Stimulated activated CD4-positive, alpha-beta T cell treated with anti-CD3 and anti-CD28 coated beads, Interleukin-2, amount 100 ng/mL, for 48 hours (primary cell): ENCODE measurements at places on chromosomes 1 and 21.

DNA sequence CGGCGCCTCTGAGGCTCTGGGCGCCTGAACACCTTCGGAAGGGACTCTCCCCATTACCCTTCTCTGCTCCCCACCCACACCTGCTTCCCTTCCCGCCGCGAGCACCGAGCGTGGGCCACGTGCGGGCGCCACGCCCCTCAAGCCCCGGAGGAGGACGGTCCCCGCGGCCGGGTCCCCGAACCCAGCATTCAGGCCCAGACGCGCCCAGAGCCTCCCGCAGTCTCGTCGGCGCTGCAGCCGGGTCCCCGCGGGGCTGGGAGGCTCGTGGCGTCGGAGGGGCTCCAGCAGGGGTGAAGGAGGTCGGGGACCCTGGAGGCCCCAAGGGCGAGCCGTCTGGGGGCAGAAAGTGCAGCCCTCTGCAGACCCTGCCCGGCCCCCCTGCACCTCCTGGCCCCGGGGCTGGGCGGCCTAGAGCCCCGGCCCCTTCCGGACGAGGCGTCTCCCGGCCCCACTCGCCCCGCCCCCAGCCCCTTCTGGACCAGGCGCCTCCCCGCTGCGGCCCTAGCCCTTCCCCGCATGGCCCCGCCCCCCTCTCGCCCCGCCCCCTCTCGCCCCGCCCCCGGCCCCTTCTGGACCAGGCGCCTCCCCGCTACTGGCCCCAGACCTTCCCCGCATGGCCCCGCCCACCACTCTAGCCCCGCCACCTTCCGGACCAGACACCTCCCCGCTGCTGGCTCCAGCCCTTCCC, 378 bp upstream of the SMIM1 start:
- DNase-seq = peak; percentile 82

DNA sequence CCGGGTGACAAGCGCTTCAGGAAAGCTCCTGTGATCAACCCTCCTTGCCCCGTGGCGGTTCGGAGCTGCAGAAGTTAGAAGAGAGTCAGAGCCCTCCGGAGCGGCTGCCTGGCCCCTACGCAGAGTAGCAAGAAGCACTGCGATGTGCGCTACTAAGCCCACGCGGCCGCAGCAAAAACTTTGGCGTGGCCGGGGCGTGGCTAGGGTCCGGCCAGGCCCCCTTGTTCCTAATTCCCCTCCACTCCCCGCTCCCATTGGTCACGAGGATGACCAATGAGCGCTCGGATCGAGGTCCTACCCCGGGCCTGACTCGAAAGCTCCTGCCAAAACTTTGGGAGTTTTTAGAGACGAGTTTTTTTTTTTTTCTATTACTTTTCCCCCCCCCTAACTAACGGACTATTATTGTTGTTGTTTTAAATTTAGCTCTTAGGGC, at the start of gene HLX:
Gene HLX, plus strand, starts transcription at position 368 of the 433 bp plus-strand sequence. CDS start 415 bp downstream, outside the sequence.
- no peak for DNase-seq

GRCh38 chr1:45894331-45894730, 90.9 kb downstream of the MAST2 start:
- no peak for DNase-seq

- no peak for DNase-seq
Measured at GRCh38 chr1:216554934-216555333, 131.7 kb upstream of the USH2A start.

DNA sequence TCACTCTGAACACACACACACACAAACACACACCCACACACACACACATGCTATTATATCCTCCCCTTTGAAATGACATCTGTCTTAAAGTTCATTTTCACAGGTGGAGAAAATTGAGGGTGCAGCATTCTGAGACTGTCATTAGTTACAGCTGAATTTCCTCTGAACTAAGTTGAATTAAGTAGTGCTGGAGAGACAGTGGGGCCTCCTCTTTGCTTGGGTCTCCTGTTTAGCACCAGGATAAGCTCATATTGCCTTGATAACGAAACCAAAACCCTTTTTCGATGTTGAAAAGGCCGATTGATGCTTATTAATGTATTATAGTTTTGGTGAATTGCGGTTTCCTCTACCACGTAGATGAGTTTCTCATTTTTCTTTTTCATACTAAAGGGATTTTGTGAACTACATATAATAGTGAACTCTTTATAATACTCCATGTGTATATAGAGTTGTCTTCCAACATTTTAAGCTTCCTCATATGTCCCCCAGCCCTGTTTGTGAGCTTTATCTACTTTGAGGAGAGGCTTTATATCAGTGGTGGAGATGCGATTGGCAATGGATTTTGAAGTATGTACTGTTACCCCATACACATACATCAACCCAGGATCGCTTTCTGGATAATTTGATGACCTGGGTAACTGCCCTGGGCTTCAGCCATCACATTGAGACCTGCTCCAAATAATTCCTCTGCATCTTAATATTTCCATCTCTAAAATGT, 17.4 kb downstream of the DYNLT5 start:
- no peak for DNase-seq

- DNase-seq = peak; percentile 78
Measured at GRCh38 chr1:234610061-234610665, at the start of gene IRF2BP2. IRF2BP2 (minus strand) TSS chr1:234610178; CDS start chr1:234609494, 684 bp downstream.

- no peak for DNase-seq
Measured at GRCh38 chr1:94025383-94026340, 95.3 kb downstream of the ABCA4 start.

DNA sequence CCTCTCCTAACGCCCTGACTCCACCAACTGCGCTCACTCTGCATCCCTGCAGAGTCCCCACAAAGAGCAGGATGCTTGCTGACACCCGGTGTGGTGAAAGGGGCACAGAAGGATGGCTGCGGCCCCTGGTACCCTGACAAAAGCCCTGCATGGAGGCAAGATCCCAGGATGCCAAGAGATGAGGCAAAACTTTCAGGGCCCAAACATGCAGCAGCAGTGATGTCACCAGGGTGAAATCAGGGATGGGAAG, 36.6 kb downstream of the SLC9A1 start:
- DNase-seq = no peak

- DNase-seq = no peak
Measured at GRCh38 chr1:239302696-239303095, 83.7 kb upstream of the CHRM3 start.

DNA sequence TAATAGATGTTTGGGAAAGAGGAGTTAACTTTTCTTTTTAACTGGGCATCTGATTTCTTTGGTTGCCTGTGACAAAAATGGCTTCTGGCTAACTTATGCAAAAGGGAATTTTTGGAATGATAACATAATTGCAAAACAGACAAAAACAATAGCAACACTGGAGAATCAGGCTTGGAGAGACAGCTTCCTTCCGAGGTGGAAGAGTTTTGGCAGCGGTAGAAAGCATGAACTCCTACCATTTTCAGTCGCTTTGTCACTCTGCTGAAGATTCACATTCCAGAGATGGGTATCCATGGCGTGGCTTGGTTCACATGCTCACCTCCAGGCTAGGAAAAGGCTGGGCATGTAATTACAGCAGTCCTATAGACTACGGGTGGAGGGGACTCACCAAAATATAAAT, 17.2 kb upstream of the FGGY start:
- no peak for DNase-seq

- DNase-seq = no peak
Measured at GRCh38 chr1:163178628-163179027, 24.1 kb downstream of the RGS5 start.

GRCh38 chr1:220031287-220031686, 15.0 kb downstream of the EPRS1 start:
- DNase-seq = no peak

GRCh38 chr1:53740621-53741105, 1.7 kb upstream of the GLIS1 start:
- no peak for DNase-seq

DNA sequence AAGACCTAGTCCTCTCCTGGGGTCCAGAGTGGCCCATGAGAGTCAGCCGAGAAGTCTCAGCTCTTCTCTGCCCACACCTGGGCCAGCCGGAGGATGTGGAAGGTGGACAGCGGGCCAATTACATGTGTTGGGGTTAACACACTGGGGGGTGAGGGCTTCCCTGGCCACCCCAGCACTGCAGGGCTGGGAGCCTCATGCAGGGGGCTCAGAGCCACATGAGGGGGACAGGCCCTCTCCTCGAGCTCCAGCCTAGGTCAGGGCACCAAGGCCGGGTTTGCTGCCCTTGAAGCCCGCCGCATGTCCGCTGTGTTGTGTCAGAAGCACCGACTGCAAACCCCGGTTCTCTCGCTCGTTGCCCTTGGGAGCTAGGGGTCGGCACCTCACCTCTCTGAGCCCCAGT, 30.5 kb downstream of the LHX4 start:
- DNase-seq = no peak

DNA sequence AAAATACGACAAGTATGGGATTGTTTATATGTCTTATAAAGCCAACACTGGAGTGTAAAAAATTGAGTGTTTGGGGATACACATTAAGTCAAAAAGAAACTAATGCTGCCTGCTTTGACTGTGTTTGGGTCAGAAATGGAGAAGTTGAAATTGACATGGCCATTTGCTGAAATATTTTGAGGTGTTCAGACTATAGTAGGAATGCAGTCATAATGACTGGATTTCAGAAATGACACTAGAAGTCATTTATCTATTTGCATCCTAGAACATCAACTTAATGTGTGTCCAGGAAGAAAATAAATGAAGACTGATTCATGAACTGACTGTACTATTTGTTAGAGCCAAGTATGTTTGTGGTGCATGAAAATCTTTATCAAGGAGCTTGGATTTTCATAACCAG, 28.4 kb downstream of the RASAL2 start:
- no peak for DNase-seq

DNA sequence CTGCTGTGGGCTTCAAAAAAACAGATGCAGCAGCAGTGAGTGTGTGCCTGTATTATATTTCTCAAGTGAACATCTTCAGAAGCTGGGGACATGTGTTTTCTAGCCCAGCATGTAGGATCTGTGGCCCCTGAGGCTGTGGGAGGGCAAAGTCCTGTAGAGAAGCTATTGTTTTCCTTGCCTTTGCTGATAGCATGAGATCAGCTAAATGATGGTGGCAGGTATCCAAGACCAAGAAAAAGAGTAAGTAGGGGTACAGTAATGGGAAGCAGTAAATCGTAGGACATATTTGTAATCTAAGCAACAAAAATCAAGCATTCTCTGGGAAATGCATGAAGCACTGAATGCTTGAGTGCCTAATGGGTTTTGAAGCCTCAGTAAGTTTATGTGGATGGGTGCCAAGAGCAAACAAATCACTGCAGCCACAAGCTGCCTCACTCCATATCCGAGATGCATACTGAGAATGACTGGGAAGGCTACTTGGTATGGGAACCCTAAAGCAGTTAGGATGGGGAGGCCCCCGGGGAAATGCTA, 98.3 kb downstream of the CD58 start:
- DNase-seq = no peak

DNA sequence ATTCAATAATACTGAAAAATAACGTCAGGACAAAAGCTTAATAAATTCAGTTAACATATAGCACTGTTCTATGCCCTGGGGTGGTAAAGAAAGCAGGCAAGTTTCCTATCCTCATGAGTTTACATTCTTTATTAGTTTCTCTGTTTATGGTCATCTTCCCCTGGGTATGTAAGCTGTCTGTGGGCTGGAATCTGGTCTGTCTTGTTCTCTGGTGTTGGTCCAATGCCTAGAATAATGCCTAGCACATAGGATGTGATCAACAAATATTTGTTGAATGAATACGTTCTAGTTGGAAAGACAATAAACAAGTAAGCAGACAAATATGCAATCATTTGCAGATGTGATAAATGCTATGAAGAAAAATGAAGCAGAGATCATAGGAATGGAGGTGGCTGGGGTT, 7.2 kb upstream of the IGSF3 start:
- no peak for DNase-seq

DNA sequence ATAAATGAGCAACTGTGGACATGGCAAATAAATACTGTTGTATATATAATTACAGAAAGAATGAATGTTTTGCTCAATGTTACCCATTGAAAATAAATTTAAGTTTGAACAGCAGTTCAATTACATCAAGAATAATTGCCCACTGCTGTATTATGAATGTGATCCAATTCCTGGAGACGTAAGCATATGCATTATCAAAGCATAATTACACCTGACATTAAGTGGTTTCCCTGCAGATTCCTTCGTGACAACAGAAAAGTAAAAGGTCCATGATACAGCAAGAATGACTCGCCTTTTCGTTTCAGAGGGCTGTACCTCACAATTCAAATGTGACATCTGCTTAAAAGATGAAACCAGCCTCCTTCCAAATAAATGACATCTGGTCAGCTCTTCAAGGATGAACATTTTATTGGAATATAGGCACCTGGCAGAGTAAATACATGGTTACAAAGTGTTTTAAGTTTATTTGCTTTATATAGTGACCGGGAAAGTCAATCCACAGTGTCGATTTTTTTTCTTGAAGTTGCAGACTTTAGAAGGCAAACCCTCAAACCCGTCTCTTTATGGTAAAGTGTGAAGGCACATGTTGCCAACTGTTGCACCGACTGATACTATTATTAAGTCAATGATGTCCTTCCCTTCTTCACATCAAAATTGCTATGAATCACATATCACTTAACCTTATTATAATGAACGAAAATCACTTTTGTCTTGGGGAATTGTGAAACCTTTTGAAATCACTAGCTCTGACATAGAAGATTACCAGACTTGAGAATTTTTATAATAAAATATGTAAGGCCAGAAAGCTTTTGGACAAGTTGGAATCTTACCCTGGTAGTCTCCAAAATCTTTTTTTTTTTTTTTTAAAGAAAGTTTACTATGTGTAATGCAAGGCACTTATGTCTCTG, 36.2 kb upstream of the EDEM3 start:
- DNase-seq = no peak

DNA sequence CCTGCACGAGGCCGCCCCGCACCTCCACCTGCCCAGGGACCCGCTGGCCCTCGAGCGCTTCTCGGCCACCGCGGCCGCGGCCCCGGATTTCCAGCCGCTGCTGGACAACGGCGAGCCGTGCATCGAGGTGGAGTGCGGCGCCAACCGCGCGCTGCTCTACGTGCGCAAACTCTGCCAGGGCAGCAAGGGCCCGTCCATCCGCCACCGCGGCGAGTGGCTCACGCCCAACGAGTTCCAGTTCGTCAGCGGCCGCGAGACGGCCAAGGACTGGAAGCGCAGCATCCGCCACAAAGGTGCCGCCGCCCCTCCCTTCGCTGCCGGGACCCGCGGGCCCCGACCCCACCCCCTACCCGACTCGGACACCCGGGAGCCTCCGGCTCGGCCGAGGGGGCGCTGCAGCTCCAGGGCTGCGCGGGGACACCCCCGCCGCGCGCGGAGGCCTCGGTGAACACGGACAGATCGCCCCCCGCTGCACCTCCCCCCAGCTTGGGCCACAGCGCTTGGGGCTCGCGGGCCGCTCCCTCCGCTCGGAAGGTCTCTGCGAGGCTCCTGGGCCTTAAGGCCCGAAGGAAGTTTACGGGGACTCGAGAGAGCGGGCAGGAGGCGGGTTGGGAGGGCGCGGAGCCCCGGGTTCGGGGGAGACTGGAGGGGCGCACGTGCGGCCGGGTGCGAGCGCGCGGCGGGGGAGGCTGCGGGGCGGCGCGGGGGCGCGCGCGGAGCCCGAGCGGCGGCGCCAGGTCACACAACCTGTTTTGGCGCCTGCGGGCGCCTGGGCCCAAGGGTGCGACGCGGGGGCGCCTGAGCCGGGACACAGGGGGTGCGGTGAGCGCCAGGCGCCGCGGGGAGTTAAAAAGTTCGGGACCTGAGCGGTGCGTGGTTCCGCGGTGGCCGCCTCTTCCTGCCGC, 1.2 kb downstream of the SAMD11 start:
- no peak for DNase-seq
